AG20443 (cell line): ENCODE measurements at places on chromosomes 12 and 14.
A peak's percentile ranks its signal among the peaks of the same experiment; 100 is the strongest.

- no peak for DNase-seq
Measured at GRCh38 chr12:92432724-92433441, 269.9 kb upstream of the PLEKHG7 start.

DNA sequence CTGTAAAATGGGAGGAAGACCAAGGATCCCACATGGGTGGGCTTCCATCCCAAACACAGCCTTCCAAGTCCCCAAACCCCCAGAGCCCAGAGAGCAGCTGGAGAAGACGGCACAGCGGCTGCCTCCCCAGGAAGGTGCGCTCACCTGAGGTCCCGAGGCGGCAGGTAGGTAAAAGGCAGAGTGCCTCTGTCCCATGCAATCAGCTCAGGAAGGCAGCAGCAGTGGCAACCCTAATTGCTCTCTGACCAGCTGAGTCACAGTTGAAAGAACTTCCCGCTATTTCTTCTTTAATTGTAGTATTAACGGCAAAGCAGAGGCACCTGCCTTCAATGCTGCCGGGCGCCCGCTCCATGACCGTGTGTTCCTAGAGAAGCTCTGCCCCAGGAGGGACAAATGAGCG, 91.1 kb upstream of the BCL11B start:
- DNase-seq = no peak

DNA sequence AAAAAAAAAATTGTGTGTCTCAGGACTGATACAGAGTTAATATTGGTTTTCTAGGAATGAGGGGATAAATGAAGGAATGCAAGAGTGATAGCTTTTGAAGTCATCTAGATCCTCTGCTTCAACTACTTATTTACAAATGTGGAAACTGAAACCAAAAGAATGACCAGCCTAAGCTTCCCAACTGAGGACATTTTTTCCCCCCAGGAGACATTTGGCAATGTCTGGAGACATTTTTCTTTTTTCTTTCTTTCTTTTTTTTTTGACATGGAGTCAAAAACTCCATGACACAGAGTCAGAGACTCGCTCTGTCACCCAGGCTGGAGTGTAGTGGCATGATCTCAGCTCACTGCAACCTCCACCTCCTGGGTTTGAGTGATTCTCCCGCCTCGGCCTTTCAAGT, 15.3 kb downstream of the DLK1 start:
- DNase-seq = no peak

DNA sequence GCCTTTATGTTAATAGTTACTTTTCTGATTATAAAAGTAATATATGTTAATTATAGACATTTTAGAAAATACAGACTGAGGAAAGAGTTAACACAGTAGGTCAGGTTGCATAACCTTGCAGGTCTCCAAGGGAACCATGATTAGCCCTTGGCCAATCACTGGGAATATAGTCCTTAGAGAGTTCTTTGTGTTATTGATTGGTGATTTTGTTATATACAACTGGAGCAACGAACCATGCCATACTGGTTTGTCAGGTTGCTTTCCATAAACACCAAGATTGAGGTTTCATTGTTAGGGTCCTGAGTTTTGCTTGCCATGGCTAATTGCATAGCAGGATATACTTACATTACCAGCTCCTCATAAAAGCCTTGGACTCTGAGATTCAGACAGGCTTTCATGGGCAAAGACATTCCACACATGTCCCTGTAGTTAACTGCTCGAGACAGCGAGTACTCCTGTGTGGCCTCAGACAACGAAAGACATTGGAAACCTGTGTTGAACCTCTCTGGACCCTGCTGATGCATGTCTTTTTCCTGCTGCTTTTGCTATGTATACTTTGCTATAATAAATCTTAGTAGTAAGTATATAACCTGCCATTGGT, 33.7 kb downstream of the MAPK1IP1L start:
- DNase-seq = no peak

- DNase-seq = peak; percentile 14
Measured at GRCh38 chr12:18217966-18218365, 43.4 kb upstream of the PIK3C2G start.

- peak; percentile 14 for DNase-seq
Measured at GRCh38 chr12:75660805-75661404, 149.5 kb upstream of the KRR1 start.

DNA sequence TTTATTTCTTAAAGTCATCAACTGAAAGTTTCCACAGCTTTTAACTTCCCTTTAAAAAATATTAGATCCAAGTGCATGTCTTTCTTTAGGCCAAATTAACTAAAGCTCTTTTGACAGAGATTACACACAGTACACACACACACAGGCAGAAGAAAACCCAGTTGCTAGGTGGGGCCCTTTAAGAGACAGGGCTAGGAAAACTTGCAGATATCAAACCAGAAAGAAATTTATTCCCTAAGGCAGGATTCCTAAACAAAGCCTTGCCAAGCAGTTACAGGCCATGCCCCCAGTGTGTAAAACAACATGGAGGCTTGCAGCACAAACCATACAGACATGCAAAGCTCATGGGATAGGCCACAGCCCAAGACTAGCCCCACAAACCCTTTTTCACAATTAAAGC, 123.4 kb downstream of the FSCB start:
- DNase-seq = no peak

- DNase-seq = no peak
Measured at GRCh38 chr12:1540690-1541089, 53.7 kb downstream of the FBXL14 start.

GRCh38 chr14:77593501-77593961, 22.9 kb downstream of the SPTLC2 start:
- DNase-seq = no peak

- DNase-seq = no peak
Measured at GRCh38 chr12:57733928-57734327, 4.6 kb downstream of the AGAP2 start.

- DNase-seq = no peak
Measured at GRCh38 chr14:100307766-100308426, 1.7 kb upstream of the SLC25A29 start.

GRCh38 chr14:69038455-69039287, 59.6 kb upstream of the ACTN1 start:
- peak; percentile 67 for DNase-seq

DNA sequence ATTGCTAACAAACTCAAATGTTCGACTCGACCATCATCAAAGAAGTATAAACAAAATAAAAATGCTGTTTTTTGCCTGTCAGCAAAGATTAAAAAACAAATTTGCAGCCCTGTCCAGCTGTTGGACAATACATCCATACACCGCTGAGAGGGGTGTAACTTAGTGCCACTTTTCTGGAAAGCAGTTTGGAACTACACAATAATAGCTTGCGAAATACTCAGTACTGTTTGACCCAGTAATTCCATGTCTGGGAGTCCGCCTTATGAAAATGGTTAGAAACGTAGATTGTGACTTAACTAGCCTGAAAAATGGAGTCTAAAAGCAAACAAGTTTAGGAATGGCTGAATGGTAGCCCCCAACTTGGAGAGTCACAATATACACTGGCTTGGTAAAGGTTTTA, 6.4 kb downstream of the USP30 start:
- DNase-seq = no peak

DNA sequence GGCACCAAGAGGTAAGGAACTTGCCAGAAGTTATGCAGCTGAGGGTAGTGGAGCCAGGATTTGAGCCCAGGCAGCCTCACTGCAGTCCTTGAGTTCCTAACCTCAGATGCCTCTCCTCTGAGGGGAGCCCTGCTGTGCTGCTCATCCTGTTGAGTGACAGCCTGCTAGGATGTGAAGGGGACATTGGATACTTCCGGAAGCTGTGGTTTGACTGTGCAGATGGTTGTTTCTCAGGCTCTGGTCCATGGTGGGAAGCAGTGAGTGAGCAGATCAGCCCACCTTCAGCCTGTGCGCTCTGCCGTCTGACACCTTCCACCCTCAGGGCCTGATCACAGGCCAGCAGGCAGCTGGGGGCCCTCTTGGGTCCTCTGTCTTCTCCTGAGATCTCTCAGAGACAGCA, 253.2 kb downstream of the CACNA1C start:
- no peak for DNase-seq

DNA sequence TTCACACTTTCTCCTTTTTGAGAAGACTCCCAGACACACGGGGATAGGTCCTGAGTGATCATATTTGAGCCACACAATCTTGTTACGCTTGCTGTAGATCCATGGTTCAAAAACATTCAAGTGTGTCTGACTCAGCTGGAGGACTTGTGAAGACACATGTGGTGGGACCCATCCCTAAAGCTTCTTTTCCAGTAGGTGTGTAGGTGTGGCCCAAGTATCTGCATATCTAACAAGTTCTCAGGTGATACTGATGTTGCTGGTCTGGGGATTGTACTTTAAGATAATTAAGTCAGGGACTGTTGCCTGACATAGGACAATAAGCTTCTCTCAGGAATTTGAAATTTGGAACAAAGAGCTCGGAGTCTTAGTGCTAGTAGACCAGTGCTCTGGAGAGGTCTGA, 4.1 kb upstream of the DAAM1 start:
- DNase-seq = no peak

GRCh38 chr12:132121283-132121682, 22.8 kb downstream of the DDX51 start:
- no peak for DNase-seq

DNA sequence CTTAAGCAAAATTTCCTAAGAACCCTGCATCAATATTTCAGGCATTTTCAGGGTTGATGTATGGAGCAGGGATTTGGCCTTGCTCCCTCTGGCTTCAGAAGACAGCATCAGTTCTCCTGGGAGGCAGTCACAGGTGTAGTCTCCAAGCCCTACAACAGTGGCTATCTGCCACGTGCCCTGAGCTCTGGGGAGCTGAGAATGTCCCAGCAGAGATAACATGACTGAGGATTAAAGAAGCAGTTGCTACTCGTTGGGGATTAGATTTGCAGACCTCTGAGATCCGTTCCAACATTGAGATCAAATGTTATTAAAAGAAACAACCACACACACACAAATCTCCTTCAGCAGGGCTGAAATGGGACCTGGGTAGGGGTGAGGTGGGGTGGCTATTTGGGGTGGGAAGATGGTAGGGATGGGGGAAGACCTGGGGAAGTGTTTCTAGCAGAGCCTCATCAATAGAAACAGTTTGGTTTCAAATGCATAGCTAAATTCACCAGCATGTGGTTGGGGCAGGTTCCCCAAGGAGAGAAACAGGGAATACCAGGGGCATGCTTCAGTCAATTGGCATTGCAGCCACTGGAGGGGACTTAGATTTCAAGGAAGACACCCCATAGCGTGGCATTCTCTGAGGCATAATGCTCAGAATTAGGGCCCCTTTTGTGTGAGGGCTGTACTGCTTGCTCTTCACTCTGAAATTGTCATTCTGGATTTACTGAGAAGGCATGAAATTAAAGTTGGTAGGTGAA, 15.2 kb upstream of the FAM234B start:
- DNase-seq = no peak

DNA sequence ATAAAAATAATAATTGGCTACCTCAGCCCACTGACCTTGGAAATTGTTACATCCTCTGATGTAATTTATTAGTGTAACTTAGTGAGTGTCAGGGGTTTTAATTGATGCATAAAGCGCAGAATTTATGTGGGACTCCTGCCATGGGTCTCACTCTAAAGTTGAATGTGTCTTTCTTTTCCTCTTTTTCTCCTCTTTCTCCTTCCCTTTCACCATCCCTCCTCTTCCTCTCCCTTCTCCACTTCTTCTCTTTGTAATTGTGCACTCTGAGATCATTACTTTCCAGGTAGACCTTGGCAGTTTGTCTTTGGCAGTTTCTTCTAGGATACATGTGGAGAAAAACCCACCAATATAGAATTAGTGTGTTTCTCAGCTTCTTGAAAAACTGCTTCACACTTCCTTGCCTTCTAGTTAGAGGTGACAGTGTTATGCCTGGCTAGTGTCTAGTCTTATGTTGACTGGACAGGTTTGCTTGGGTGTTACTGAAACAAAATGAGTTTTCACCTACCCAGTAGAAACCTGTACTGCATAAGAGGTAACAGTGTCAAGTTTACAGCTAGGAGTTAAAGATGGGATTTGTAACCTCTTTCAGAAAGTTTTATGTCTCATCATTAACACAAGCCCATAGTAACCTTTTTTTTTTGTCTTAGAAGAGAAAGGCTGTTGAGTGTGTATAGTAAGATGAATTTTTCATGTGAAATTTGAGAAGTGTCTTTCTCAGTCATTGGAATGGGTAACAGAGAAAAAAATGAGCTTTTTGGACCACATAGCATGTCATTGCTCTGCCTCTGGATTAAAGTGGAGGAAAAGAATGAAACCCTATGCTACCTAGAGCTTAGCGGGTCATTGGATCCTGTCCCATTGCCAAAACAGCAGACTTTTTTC, 18.6 kb downstream of the PELI2 start:
- no peak for DNase-seq

DNA sequence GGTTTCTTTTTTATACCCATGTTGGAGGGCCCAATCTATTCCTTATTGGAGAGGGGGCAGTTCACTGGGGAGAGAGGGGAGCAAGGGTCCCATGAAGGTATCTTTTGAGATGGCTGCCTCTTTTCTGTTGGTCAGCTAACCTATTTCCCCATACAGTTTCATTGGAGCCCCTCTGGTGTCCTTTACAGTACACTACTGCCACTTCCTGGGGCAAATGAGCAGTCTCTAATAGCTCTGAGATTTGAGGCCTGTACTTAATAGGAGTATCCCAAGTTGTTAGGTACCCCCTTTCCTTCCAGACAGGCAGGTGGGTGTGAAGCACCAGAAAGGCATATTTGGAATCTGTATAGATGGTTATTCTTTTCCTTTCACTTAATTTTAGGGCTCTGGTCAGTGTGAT, 41.3 kb upstream of the RNU6-8 start:
- DNase-seq = no peak

DNA sequence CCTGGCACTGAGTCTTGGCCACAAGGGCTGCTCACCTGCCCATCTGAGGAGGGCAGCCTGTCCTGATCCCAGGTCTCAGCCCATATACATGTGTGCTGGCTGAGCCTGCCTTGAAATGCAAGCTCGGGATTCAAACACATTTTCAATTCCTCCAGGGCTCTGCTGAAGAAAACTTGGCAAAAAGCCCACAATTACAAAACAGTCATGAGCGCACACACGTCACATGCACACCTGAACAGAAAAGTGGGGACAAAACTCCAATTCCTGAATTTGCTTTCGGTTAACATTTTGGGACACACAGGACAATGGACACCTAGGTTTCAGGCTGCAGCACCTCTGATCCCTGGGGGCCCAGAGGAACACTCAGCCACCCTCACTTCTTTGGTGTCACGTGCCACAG, 113.9 kb downstream of the RBM19 start:
- no peak for DNase-seq

GRCh38 chr14:57244106-57244505, 24.6 kb downstream of the EXOC5 start:
- peak; percentile 30 for DNase-seq

DNA sequence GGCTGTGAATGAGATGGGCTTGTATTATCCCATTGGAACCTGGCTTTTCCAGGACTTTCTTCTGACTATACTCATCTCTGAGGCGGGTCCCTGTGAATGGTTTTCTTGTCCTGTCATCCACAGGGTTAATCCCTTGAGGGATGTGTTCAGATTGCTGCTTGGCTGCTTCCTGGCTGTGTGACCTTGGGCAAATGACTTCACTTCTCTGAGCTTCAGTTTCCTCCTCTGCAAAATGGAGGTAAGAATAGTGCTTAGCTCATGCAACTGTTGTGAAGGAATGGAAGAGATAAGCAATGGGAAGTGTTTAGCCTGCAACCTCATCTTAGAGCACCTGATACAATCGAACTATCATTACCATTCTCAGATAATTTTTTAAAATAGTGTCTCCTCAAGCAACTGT, 32.1 kb upstream of the PPP1CC start:
- DNase-seq = no peak
